Activated CD4-positive, alpha-beta T cell treated with anti-CD3 and anti-CD28 coated beads, Interleukin-2, amount 50 U/mL, for 24 hours (primary cell): ENCODE measurements at places on chromosomes 2 and 18.

DNA sequence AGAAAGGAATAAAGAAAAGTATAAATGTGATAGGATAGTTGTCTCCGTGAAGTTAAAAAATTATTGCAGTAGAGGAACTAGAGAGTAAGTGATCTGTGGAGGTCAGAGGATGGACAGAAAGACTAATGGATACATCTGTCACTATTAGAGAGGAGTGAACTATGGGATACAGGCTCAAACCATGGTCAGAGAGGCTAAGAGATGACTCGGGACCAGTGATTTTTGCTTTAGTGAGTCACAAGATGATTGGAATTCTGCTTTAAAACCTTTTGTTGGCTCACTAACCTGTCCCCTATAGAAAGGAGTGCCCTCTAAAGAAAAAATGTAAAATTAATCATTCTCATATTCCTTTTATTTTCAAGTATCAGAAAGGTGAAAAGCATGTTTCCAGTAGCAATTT, 30.3 kb downstream of the ALMS1 start:
- DNase-seq = no peak

GRCh38 chr2:60095202-60095815, 458.1 kb downstream of the BCL11A start:
- DNase-seq = no peak

DNA sequence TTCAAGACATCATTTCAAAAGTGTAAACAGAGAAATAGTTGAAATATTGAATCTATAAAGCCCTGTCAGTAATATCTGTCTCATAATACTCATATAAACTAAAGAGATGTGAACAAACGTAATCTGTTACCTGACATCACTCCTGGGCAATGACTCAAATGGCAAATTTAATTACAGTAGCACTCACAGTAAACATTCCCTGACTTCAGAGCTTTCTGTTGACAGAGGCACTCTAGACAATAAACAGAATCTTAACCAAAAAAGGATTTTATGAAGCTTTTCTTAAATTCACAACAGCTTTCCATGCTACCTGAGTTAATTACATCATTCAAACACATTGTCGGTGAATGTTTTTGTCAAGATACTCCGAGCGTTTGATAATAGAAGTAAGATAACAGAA, 128.1 kb upstream of the PDE1A start:
- DNase-seq = no peak

GRCh38 chr2:73134471-73134870, 21.7 kb upstream of the RAB11FIP5 start:
- no peak for DNase-seq

- DNase-seq = no peak
Measured at GRCh38 chr2:85785027-85785822, 31.4 kb downstream of the ATOH8 start.

DNA sequence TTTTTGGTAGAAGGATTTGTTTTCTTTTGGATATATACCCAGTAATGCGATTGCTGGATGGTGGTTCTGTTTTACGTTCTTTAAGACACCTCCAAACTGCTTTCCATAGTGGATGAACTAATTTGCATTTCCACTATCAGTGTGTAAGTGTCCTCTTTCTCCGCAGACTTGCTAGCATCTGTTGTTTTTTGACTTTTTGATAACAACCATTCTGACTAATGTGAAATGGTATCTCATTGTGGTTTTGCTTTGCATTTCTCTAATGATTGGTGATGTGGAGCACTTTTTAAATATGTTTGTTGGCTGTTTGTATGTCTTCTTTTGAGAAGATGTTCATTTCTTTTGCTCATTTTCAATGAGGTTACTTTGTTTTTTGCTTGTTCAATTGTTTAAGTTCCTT, 260.9 kb upstream of the CWC22 start:
- no peak for DNase-seq

DNA sequence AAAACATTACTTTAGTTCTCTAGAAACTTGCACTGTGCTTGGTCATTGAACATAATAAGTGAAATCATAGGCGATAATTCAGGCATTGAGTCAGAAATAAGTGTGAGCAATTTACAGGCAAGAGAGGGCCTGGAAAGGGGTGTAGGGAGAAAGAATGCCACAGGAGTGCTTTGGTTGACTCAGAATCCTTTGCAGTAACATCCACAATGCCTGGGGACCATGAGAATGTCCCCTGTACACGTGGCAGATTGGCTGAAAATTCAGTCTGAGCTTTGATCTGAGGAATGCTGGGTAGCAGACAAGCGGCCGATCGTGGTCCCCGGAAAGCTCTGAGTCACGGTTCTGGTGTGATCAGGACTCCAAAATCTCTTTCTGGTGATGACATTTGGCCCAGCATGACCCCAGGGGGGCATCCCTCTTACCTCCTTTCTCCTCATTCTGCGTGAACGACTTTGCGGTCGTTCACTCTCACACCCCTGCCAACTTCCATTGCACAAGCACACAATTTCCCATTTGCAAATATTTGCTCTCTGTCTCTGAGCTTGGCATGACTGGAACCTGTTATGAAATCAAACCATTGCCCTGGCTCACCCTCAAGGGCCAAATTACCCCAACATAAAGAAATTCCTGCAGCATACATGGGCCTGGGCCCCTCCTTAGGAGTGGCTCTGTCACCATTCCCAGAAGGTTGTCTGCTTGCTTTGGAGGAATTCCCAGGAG, 305.0 kb upstream of the EPAS1 start:
- no peak for DNase-seq

- no peak for DNase-seq
Measured at GRCh38 chr2:159349674-159350299, 63.3 kb upstream of the WDSUB1 start.

- DNase-seq = no peak
Measured at GRCh38 chr2:238997684-238998083, 149.8 kb downstream of the TWIST2 start.

DNA sequence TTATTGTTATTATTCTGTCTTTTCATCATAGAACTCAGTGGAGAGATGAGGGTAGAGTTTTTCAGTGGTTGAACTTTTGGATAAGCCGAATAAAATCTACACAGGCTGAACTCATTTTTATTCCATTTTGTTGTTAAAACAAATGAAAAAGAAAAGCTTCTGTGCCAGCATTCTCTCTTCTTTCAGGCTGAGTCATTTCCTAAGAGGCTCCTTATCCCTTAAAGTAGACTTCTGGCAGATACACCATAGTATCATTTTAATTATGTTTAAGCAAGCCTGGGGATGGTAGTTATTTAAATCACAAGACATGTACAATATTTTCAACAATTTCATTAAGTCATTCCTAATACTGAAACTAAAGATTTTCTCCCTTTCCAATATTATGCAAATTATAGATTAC, 1364.0 kb upstream of the NRXN1 start:
- DNase-seq = no peak

DNA sequence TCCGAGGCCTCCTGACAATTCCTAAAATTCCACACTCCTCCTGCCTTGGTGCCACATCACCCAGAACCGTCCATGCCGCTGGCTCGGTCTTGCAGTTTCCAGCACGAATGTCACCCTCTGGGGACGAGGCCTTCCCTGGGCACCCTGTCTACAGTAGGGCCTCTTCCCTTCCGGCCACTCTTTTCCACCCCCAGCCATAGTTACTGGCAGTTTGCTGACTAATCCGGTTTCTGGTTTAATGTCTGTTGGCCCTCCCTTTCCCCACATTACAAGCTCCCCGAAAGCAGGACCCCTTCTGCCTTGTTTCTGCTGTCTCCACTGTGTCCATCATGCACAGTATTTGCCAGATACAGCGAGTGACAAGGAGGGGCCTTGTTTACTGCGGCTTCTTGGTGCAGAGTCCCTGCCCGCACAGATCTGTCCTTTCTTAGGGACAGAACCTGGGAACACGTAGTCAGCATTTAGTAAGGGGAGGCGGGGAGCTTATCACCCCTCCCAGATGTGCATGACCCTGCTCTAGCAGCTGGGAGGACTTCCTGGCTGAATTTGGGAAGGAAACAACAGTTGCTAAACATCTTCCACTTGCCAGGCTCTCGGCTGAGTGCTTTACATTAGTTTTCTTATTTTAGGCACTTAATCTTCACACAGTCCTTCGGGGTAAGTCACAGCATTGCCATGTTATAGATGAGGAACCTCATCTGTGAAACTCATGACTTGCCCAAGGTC, 23.6 kb upstream of the CATIP start:
- DNase-seq = no peak

GRCh38 chr2:64663402-64663801, 9.7 kb upstream of the SERTAD2 start:
- DNase-seq = no peak

DNA sequence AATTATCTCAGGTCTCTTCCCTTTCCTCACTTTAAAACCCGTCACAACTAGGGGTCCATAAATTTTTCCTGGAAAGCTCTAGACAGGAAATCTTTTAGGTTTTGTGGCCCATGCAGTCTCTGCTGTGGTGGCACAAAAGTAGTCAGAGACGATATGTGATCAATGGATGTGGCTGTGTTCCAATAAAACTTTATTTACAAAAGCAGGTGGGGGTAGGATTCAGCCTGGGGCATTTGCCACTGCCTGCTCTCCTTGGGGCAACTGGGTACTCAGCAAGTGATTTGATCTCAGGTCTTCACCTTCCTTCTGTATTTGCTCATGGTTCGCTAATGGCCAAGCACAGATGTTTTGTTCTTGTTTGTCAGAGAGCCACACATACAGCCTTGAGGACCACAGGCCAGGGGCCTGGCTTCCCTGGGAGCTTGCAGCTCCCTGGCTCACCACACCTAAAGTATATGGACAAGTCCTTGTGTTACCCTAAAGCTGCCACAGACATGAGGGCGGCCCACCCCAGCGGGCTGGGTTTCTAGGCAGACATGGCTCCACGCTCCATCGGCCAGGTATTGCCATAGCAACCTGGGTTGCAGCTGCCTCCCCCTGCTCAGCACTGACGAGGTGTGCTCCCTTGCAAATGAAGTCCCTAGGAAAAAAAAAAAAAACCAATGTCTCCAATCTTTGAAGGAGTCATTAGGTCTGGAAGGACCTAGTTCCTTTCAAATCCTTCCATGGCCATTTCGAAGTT, 89.7 kb upstream of the YWHAQ start:
- DNase-seq = no peak

GRCh38 chr2:45173513-45173912, 164.3 kb upstream of the SIX2 start:
- DNase-seq = no peak

GRCh38 chr2:9243357-9243756, 36.7 kb downstream of the ASAP2 start:
- DNase-seq = no peak

DNA sequence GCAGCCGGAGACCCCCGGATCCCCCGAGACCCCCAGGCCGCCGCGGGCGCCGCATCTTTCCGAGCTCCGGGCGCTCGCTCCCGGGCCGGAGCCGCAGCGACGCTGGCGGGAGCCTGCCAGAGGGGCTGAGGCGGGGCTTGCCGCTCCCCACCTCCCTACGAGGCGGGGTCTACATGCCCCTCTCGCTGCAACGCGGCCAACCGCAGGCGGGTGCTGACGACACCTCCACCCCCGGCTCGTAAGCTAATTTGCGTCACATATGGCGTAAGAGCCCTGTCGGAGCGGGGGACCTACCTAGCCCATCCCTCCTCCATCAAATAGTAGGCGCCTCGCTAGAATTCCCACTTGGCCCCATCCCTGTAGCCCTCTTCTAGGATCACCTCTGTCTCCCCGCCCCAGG, at the start of gene PTPRN:
Gene PTPRN (minus strand): TSS at position 124 of the 400 bp plus-strand sequence. CDS start 69 bp downstream, at position 55.
- DNase-seq = no peak
